ENCODE measurements at places on chromosomes 7 and 10. TPM values are rescaled to one million over a fixed set of nuclear protein-coding genes. Genes with fewer than 3 reads are reported as not detected.

Gene ITPRID1
- total RNA-seq, result 5.3 TPM

Gene CLDN3
- total RNA-seq, result not detected

Gene NME8
- not detected for total RNA-seq

Gene POLR2J2
- 15.3 TPM for total RNA-seq

Gene DOCK1
- total RNA-seq, result 22.8 TPM

Gene ASZ1
- total RNA-seq, result not detected

Gene STEAP1
- total RNA-seq, result not detected

Gene ZNF503
- total RNA-seq, result 1.9 TPM

Gene EPHB6
- total RNA-seq, result 57.3 TPM

Gene COL1A2
- total RNA-seq, result 37.6 TPM

Gene TAS2R3
- 24.1 TPM for total RNA-seq

Gene OPN1SW
- not detected for total RNA-seq

Gene ZNF107
- 16.9 TPM for total RNA-seq

Gene CPN1
- not detected for total RNA-seq

Gene ADRB1
- total RNA-seq, result 2.5 TPM

Gene TDRD1
- under 0.01 TPM for total RNA-seq

Gene PTPRE
- total RNA-seq, result 25.7 TPM

Gene BMI1
- total RNA-seq, result 151 TPM

Gene ITGA8
- total RNA-seq, result 2.8 TPM

Gene VPS26A
- 43.2 TPM for total RNA-seq
